ENCODE measurements at places on chromosomes 1 and 21.

DNA sequence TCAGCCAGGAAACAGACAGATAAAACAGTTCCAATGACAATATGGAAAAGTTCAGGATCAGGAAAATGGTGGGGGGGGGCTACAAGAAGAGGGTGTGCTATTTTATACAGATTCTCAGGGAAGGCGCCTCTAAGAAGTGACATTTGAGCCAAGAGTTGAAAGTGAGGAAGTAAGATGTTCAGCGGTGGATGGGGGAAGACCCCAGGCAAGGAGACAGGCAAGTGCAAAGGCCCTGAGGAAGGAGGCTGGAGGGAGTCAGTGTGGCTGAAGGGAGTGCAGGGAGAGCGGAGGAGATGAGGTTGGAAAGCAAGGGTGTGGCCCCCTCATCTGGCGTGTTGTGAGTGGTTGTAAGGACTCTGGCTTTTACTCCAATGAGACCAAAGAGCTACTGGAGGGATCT, 8.4 kb upstream of the PDZK1IP1 start:
- DNase-seq = no peak

DNA sequence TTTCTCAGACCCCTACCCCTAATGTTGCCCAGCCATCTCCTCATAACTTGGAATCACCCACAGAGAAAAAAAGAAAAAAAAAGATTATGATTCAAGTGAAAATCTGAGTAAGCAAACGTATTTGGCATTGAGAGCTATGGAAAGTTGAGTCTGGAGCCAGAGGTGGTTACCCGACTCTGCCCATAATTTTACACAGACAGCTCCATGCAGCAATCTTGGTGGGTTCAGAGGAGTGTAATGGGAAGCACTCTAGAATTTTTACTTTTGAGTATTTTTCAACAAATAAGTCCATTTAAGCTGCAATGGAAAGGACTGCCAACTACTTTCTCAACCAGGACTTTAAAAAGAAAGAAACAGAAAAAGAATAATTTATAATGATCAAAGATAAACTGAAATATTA, 62.7 kb downstream of the ZC3H11B start:
- no peak for DNase-seq

DNA sequence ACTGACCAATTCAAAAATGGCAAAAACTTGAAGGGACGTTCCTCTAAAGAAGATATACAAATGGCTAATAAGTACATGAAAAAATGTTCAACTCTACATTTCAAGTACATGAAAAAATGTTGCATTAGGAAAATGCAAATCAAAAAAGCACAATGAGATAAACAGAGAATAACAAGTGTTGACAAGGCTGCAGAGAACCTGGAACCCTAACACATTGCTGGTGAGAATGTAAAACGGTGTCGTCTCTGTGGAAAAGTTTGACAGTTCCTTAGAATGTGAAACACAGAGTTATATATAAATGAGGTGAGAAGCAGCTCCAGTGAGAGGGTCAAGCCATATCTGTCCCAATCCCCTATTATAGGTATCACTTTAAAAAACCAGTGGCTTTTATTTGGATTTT, 44.6 kb upstream of the RBM34 start:
- no peak for DNase-seq

GRCh38 chr1:155125946-155126555, 1.6 kb upstream of the EFNA1 start:
- no peak for DNase-seq

GRCh38 chr1:66575739-66576138, 41.8 kb downstream of the SGIP1 start:
- no peak for DNase-seq

GRCh38 chr1:72013161-72013560, 269.2 kb downstream of the NEGR1 start:
- DNase-seq = no peak

- no peak for DNase-seq
These were observed 20.8 kb downstream of the TNNT2 start for GRCh38 chr1:201356701-201357100.

DNA sequence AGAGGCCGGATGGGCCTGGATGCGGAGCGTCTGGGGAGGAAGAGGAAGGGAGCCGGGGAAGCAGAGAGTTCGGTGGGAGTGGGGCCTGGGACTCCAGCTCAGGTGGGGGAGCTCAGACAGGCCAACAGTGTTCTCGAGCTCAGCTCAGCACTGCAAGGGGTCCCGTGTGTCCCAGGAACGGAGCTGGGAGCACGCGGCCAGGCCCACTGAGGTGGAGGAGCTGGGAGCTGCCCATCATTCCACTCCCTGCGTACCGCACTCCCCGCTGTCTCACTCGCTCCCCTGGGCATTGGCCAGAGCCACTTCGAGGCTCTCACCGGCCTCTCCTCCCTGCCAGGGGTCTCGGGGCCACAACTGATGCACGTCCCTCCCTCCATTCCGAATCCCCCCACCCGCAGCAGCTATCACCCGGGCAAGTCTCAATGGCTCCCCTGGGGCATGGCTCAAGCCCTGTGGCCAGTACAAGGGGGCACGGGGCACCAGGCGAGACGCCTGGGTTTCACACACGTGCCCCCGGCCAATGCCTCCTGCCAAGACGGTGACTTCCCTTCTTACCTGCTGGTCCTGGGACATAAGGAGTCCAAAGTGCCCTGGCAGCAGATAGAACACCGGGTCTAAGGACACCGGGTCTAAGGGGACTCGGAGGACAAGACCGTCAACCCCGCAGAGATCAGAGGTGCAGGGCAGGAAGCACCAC, 30.3 kb upstream of the COL6A2 start:
- DNase-seq = no peak

DNA sequence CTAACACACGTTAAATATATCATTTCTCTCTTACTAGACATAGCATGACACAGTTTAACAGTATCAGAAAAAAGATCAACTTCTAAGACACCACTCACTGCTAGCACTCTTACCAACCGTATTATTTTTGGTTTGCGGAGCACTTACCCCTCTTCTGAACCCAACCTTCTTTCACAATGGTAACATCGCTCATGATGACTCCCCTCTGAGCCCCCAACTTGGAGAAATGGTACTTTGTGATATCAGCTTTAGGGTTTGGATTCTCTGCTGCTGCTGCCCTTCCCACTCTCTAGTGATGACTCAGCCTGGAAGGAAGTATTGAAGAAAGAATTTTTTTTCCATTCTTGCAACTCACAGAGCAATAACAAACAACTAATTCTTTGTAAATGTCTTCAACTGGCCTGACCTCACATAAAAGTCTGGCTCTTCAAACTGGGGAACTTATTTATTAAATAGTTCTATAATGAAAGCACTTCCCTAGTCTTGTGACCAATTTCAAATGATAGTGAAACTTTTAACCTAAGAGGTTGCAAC, 7.0 kb downstream of the AKT3 start:
- DNase-seq = peak; percentile 24

DNA sequence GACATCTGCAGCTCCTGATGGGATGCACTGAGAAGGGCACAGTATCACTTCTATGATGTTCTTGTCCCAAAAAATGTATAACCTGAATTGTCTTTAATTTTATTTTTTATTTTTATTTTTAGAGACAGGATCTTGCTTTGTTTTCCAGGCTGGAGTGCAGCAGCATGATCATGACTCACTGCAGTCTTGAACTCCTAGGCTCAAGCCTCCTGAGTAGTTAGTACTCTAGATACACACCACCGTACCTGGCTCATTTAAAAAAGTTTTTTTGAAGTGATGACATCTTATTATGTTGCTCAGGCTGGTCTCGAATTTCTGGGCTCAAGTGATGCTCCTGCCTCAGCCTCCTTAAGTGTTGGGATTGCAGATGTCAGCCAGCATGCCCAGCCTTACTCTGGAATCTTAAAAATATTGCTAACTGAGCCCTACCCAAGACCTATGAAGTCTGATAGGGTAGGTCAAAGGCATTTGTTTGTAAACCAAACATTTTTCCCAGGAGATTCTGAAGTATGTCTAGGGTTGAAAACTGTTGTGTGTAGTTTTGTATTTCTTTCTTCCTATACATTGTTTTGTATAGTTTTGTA, 68.9 kb downstream of the ATF6 start:
- DNase-seq = no peak

DNA sequence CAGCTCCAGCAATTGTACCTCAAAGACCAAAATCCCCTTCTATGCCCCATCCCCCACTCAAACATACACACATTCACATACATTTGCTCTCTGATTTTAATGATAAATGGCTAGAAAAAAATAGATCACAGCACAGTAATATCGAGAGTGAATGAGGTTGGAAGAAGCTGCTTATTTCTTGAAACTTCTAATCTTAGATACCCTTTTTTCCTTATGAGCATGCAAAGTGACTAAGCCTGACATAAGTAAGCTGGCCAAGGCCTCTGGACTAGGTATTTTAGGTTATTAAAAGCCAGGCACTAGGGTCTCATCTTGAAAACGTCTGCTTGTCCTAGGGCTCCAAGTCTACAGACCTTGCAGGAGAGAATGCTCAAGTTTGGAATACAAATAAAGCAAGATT, 133.6 kb downstream of the TGFBR3 start:
- no peak for DNase-seq

DNA sequence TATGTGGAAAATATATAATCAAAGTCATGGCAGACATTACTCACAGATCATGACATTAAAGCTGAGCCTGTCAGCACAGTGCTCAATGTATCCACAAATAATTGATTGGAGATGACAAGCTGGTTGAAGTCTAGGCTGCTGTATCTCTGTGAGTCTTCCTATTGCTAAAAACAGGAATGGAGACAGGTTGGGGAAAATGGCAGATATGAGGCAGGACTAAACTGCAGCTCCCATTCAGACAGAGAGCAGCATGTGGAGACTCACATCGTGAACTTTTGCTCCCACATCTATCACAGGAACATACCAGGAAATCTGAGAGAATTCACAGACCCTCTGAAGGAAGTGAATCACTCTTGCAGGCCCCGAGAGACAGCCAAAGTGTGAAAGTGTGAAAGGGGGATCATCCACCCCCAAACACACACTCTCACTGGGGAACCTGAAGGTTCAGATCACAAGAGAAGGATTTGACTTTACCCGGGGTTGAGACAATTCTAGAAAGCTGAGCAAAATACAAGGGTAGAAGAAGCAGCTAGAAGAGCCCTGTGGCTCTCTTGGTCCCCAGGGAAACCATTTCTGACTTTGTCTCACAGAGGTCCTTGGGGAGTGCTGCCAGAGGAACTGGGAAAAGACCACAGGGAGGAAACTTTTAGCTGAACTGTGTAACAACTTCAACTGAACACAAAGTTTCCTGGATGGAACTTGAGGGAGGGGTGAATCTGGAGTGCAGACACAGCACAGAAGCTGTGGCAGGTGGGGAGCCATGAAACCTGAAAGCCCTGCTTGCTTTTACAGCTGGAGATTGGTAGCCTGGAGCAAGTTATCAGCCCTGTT, 173.4 kb downstream of the S1PR1 start:
- no peak for DNase-seq

- DNase-seq = peak; percentile 18
These were observed 382 bp upstream of the RASAL2 start for GRCh38 chr1:178093494-178093950.

- no peak for DNase-seq
These were observed 103.3 kb upstream of the DEPDC1 start for GRCh38 chr1:68600049-68600661.

DNA sequence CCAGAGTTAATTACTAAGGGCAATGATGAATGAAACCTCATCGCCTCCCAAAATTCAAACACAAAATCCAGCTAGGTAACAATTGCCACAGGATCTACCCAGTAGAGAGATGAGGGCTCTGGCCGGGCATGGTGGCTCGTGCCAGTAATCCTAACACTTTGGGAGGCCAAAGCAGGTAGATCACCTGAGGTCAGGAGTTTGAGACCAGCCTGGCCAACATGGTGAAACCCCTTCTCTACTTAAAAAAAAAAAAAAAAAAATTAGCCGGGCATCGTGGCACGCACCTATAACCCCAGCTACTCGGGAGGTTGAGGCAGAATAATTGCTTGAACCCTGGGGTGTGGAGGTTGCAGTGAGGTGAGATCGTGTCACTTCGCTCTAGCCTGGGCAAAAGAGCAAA, 15.8 kb downstream of the CD2 start:
- no peak for DNase-seq

DNA sequence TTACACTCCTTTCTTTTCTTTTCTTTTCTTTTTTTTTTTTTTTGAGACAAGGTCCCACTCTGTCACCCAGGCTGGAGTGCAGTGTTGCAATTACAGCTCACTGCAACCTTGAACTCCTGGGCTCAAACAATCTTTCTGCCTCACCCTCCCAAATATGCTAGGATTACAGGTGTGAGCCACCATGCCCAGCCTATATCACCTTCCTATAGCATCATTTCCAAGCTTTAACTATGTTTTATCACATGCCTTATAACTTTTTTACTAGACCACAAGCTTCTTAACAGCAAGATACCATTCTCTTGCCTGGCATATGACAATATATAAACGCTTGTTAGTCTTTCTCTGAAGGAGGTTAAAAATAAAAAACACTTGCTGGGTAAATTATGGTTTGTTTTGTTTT, 55.3 kb upstream of the MUTYH start:
- DNase-seq = no peak

- DNase-seq = no peak
These were observed 129.8 kb downstream of the CRB1 start for GRCh38 chr1:197397895-197398294.

DNA sequence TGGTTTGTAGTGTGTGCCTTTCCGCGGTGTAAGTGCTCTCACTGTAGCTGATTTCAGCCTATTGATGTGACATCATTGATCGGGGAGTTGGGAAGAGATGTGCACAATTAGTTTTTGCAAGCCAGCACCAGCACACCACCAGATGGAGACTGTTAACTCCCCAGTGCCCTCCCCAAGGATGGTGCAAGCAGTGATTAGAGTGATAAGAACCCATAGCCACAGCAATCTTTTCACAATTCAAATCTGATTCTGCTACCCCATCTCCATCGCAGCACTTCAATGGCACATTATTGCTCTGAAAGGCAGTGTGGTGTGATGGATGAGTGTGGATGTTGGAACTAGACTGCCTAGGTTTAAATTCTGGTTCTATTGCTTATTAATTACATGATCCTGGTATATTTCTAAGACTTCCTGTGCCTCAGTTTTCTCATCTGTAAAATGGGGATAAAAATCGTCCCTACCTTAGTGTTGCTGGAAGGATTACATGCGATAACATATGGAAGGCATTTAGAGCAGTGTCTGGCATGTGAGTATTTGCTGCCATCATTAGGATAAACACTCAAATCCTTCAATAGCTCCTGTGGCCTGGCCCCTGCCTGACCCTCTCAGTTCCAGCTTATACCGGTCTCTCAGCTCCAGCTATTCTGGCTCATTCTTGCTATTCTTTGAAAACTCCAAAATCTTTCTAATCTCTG, 6.7 kb downstream of the CSF3R start:
- no peak for DNase-seq

GRCh38 chr1:1165900-1166421, 7.7 kb upstream of the TTLL10 start:
- no peak for DNase-seq

DNA sequence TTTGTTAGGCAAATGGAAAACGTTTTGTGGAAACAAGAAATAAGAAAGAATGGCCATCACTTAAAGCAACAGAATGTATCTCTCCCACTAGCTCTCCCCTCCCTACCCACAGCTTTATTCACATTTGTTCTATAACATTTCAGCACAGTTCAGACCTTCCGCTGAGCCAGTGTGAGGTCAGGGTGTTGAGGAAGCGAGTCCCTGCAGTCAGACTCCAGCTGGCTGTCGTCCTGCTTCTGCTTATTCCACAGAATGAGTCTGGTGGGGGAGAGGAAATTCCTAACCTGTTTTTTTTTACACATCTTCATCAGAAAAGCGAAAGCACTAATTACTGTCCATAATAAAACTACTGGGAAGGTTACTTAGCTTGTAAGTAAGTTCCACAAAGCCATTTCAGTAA, 39.0 kb downstream of the MRPL39 start:
- no peak for DNase-seq

- no peak for DNase-seq
These were observed 74.8 kb upstream of the HAO2 start for GRCh38 chr1:119293797-119294196.
